Peyer's patch (tissue), 4 donors: ENCODE measurements at places on chromosomes 1 and 21. TPM values are rescaled to one million over a fixed set of nuclear protein-coding genes. Genes with fewer than 3 reads are reported as not detected.

The SV2A gene
- total RNA-seq: 0.70 TPM

The VANGL2 gene
- 6.8 TPM for total RNA-seq

The DRAXIN gene
- not detected for total RNA-seq

The S100B gene
- not detected for total RNA-seq

The DCST1 gene
- not detected for total RNA-seq

The RO60 gene
- total RNA-seq: 51.9 TPM

The S100A6 gene
- 338 TPM for total RNA-seq

The DDR2 gene
- 38.0 TPM for total RNA-seq

The MRPL20 gene
- total RNA-seq: 75.5 TPM

The NPPB gene
- not detected for total RNA-seq

The DCDC2B gene
- total RNA-seq: 0.85 TPM

The TMEM81 gene
- total RNA-seq: 0.88 TPM

The VSIG8 gene
- not detected for total RNA-seq

The RGS5 gene
- total RNA-seq: 13.1 TPM

The TMEM79 gene
- total RNA-seq: 9.7 TPM

The SCAMP3 gene
- total RNA-seq: 48.0 TPM

The TDRD5 gene
- total RNA-seq: not detected

The CLCA1 gene
- total RNA-seq: 841 TPM

The KCNH1 gene
- 1.9 TPM for total RNA-seq
